ENCODE measurements at places on chromosomes 2 and 18.

GRCh38 chr18:22164337-22165048, 4.9 kb upstream of the GATA6 start:
- DNase-seq = no peak

- DNase-seq = no peak
These were observed 29.3 kb upstream of the INSIG2 start for GRCh38 chr2:118058951-118059350.

DNA sequence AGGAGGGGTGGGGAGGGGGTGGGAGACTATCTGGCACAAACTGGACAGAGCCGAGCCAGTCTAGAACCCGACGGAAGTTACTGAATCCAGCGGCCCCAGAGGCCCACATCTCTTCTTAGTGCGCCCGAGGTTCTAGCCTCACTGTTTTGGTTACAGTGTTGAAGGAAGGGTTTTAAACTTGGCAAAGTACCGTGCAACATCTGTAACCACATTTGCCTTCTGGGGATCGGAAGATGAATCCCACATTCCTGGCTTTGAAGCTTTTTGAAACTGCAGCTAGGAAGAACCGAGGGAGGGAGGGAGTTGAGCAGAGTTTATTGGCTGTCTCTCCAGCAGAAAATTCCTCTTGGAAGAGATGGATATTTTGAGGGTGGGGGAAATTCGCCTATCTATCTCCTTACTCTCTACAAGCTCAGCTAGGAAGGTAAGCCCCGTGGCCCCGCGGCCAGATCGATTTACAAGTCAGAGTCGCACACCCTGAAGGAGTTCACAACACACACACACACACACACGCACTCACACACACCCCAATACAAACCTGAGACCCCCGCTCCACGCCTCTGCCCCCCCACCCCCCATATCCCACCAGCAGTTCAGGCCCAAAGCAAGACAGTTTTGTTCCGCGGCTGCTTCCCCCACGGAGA, 1.0 kb downstream of the ACVR1 start:
- DNase-seq = no peak

GRCh38 chr2:185695711-185696235, 42.8 kb upstream of the FSIP2 start:
- no peak for DNase-seq

DNA sequence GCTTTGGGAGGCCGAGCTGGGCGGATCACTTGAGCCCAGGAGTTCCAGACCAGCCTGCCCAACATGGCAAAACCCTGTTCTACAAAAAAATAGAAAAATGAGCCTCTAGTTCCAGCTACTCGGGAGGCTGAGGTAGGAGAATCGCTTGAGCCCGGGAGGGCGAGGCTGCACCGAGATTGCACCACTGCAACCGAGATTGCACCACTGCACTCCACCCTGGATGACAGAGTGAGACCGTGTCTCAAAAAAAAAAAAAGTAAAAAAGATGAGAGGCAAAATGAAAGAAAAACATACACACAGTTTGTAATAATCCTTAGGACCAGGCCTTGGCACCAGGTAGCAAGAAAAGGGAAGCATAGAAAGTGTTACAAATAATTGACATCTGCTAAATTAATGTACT, 22.0 kb downstream of the RBM43 start:
- DNase-seq = no peak

GRCh38 chr18:51824746-51825145, 515.3 kb upstream of the DCC start:
- no peak for DNase-seq

GRCh38 chr18:34821669-34822210, 111.6 kb downstream of the DTNA start:
- no peak for DNase-seq

- no peak for DNase-seq
These were observed 6.4 kb upstream of the RBM44 start for GRCh38 chr2:237791977-237792727.

- DNase-seq = no peak
These were observed 80.6 kb downstream of the GFPT1 start for GRCh38 chr2:69306393-69306821.

GRCh38 chr18:73653827-73654226, 493.8 kb downstream of the FBXO15 start:
- no peak for DNase-seq

DNA sequence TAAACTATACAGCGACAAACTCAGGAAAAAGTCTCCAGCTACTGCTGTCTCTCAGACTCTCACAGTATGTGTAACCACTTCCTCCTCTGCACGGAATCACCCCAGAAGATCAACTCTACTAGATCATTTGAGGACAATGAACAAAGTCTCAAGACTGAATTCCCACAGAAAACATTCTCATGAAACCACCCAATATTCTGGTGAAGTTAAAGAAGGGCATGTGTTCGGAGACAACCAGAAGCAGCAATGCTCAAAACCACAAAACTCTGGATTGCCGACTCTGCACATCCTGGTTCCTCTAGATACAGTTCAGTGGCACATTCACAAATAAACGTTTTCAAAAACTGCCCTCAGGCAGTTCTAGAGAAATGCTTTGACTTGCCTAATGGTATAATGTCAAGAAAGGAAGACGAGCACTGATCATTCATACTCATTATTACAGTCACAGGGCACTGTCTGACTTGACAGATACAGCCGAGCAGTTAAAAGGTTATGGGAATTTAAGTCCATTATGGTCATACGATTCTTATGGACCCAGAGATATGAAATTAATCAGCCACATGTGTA, 91.9 kb upstream of the STK17B start:
- DNase-seq = no peak

DNA sequence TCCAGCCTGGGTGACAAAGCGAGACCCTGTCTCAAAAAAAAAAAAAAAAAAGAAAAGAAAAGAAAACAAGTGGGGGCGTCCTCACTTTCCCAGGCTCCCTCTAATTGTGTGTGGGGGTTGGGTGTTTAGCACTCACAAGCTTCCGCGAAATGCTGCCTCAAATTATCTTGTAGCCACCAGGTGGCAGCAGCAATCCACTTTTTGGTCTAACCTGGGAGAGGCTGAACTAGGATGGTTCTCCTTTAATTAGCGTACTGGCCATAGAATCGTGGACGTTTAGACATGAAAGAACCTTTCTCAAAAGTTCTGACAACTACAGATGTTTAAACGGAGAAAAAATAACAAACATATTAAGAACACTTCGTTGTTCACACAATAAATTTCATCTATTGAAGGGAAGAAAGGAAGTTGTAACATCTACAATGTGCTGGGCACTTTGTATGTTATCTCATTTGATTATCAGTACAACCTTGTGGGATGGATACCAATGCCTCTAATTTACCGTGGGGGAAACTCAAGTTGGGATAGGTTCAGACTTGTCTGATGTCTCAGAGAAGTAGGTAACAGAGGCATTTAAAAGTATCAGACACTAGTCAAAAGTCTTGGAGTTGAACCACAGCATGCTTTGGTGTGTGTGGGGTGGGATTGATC, 122.7 kb upstream of the NABP1 start:
- peak; percentile 86 for DNase-seq

DNA sequence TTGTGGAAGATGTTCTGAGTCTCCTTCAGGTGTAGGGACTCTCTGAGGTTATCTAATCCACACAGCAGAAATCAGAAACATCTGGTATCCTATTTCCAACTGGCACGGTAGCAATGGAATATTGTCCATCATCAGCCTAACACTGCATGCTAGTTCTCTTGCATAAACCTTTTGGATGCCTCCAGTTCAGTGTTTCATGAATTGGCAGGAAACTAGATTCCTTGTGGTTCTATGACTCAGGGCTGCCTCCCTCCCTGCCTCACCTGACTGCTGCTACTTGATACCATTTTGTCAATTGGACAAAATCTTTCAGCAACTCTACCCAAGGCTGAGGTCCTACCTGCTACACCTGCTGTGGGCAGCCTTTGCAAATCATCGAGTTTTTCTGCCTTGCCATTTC, 130.9 kb downstream of the TPGS2 start:
- no peak for DNase-seq

- DNase-seq = no peak
These were observed 204.2 kb downstream of the AGAP1 start for GRCh38 chr2:235698028-235698427.

- DNase-seq = no peak
These were observed 90.4 kb downstream of the RAPH1 start for GRCh38 chr2:203444738-203445137.
